ENCODE measurements at places on chromosomes 7 and 10.

DNA sequence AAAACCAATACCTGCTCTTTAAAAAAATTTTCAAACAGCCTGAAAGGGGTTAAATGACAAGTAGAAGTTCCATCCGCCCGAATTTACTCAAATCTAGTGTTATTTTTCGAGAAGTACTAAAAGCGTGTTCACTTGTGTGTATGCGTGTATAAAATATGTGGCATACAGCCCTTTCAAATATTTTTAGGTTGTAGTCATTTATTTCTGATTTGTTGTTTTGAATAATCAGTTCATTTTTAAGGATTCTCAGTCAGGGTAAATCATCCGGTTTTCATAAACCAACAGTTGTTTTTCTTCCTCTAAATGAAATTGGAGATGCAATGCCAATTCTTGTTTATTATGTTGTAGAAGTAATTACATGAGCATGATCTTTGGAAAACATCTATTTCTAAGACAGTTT, 6.9 kb upstream of the SUN1 start:
- no peak for DNase-seq

DNA sequence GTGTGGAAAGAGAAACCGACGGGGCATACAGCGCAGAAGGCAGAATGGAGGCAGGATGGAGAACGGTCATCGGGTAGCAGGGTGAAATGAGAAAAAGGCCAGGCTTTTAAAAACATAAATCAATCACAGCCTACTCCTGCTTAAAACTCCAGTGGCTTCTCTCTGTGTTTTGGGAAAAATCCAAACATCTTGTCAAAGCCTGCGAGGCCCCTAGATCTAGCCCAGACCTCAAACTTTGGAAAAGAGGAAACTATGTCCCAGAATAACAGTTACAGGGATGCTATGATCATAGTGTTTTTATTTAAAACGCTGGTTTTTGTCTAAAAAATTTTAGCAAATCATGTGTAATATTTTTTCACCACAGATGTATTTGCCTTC, 41.1 kb downstream of the PPP1R3C start:
- DNase-seq, result no peak

GRCh38 chr10:18254692-18255091, 114.5 kb downstream of the CACNB2 start:
- no peak for DNase-seq

GRCh38 chr10:92719991-92720830, 30.5 kb downstream of the HHEX start:
- no peak for DNase-seq

DNA sequence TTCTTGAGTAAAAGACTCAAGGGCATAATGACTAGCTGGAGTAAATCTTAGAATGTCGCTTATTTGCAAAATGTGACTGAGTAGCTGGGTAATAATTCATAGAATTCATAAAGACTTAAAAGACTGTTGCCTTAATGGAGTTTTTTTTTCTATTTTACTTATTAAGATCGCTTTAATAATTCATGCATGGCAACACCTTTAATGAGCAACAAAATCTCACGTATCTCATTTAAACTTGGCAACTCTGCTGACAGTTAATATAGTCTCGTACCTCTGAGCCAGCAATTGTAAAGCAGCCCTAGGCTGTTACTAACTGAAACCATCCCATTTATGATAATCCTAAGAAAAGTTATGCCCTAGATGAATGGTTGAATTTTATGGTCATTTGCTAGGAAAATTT, 87.8 kb upstream of the SLC26A5 start:
- DNase-seq, result no peak

DNA sequence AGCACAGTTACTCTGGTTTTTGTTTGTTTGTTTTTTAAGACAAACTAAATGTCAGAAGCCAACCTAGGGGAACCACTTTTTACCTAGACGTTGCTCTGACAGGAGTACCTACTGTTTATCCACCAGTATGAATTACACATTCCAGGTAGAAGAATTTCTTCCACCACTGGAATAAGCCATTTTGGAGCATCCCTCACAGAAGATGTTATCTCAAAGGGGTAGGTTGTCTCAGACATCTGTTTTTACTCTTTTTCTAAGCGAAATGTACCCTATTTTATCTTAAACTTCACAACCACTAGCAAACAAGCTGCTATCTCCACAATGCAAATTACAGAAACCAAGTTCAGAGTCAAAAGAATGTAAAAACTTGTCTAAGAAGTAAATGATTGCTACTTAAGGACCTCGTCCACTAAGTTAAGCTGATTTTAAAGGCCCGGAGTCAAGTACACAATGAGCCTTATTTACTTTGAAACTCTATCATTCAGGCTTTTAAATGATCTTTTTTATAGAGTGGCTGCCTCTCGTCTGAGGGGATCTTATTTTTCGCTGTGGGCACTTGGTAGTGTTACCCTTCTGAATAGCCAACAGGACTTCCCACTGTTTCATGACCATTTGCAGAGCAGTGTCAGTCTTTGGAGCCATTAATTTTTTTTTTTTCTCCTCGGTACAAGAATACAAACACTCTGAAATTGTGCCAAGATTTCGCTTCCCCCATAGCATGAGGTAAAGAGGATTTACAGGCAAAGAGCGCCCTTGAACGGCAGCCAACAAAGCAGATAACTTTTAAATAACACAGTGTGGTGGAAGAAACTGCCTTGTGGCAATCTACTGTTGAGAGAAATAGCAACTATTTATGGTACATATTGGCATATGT, 15.7 kb upstream of the ARMC3 start:
- no peak for DNase-seq

- DNase-seq, result no peak
These were observed 21.2 kb upstream of the PWWP2B start for GRCh38 chr10:132375795-132376297.

- DNase-seq, result no peak
These were observed 151.8 kb downstream of the SFMBT2 start for GRCh38 chr10:7258948-7259523.

- no peak for DNase-seq
These were observed 26.0 kb upstream of the SMNDC1 start for GRCh38 chr10:110330675-110331074.

- DNase-seq, result no peak
These were observed 2.7 kb downstream of the OPN4 start for GRCh38 chr10:86657011-86657395.

- DNase-seq, result peak; percentile 34
These were observed 61.4 kb downstream of the ABI1 start for GRCh38 chr10:26799342-26799741.

DNA sequence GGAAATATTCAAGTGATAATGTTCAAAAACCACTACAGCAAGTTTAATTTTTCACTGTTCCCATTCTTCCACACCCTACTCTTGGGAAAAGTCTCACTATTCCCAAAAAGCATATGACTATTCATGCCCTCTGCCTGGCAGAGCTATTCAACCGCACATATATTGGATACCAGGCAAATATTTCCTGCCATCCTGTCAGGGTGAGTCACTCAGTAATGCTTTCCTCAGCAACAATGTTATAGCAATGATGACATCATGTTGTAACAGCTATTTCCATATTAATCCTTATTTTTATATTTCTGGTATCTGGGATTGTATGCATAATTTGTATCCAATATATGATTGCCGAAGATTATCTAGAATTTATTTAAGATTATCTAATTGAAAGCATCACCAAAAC, 114.0 kb upstream of the PLXDC2 start:
- DNase-seq, result no peak

DNA sequence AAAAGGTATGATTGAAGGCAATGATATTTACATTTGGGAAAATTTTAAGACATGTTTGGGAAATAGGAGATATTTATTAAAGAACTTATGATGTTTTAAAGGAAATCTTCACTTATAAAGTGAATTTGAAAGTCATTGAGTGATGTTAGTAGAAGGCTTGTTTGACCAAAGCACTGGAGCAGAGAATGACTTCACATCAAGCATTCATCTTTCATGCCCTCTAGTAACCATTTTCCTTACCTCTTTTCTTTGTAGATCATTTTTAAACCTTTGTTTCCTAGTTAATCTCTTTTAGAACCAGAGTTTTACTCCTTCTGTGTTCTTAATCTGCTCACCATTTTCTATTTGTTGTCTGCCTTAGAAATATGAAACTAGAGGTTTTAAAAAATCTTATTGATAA, 111.3 kb upstream of the FOXP2 start:
- no peak for DNase-seq

- DNase-seq, result no peak
These were observed 47.1 kb upstream of the DYNC1I1 start for GRCh38 chr7:95725205-95725604.

- no peak for DNase-seq
These were observed 10.8 kb downstream of the HNRNPA2B1 start for GRCh38 chr7:26189697-26190096.

DNA sequence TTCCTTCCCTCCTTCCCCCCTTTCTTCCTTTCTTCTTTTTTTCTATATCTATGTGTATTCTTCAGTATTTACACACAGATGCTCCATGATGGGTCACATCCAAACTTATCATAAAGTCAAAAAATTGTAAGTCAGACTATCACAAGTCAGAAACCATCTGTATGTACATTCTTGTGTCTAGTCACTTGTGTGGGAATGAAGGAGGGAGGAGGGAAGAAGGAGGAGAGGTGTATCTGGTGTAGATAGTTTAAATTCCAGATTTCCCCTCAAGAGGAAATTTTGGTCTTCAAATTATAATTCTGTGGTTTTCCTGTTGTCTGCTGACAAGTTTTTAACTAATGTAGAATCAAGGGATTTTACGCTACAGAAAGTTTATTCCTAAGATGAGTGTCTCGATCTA, 287.2 kb downstream of the ETV1 start:
- DNase-seq, result no peak

DNA sequence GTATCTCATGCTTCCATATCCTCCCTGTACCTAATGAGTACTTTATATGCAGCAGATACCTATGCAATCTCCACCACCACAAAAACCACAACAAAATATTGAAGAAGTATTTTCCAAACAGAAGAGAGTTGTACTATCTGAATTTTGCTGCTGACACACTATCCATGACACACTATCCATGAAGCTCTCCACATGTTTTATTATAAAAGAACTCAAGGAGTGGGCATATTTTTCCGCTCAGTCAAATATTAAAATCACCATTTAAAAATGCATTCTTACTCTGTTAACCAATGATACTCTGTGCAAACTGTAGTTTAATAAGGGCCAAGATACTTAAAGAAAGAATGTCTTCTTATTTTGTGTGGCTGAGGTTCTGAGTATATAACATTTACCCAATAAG, 2.8 kb downstream of the BET1 start:
- no peak for DNase-seq

- no peak for DNase-seq
These were observed 1.5 kb downstream of the PAX2 start for GRCh38 chr10:100746784-100747455.

GRCh38 chr10:34966451-34966850, 123.7 kb downstream of the CUL2 start:
- DNase-seq, result no peak

DNA sequence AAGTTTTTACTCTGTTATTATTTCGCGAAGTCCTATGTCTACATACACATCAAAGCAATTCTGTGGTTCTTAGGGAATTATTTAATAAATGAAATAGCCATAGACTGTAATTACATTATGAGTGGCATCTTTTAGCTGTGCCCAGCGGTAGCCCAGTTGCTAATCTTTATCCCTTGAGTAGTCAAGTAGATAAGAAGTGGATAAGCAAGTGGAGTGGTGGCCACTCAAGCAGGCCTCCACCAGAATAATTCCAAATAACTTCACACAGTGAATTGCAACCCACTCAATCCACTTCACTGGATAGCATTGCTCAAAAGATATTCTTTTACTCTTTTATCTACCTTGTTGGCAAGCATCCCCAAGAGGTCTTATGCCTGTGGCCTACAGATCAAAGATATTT, 349.7 kb downstream of the AUTS2 start:
- no peak for DNase-seq

- no peak for DNase-seq
These were observed 201.3 kb upstream of the CDCA7L start for GRCh38 chr7:22146961-22147512.

DNA sequence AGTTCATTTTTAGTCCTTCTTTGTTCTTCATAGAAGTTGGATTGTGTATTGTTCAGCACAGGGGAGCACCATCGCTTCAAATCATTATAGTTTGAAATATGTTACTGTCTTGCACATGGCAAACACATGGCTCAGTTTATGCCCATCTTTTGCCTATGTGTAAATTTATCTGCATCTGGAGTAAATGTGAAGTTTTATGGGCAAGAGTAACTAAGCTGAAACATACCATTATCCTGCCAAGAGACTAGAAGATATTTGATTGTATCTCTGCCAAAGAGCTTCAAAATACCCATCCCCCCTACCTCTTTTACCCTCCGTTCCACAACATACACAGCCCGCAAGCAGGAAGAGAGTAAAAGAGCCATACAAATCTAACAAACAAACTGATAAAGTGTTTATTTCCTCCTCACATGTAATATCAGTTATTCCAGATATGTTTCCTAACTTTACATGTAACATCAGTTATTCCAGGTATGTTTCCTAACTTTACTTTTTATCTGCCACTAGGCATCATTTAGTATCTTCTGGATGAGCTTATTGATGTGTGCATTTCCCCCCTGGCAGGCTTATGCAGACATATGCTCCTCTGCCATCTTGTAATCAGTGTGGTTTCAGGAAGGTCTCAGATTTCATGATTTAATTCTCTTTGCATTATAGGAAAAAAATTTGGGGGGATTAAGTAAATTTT, 127.7 kb downstream of the SRI start:
- no peak for DNase-seq

DNA sequence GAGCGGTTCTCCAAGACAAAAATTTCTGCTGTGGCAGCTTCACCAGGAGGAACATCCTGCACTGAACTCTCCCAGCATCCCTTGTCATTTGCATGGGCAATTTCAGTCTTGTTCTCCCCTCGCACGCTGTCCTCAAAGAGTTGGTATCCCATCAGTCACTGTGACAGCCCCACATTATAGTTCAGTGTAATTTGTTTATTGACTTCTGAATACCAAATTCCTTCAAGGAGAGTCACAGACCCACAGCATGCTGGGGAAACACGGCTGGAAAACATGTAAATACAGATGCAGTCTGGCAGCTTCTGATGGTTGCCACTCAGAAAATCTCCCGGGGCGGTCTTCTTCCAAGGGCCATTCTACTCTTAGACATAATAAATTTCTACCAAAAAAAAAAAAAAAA, 151.0 kb upstream of the NEBL start:
- no peak for DNase-seq

GRCh38 chr10:49649294-49649693, 30.2 kb upstream of the C10orf53 start:
- DNase-seq, result no peak

- no peak for DNase-seq
These were observed 104.3 kb upstream of the LANCL2 start for GRCh38 chr7:55260676-55261385.

DNA sequence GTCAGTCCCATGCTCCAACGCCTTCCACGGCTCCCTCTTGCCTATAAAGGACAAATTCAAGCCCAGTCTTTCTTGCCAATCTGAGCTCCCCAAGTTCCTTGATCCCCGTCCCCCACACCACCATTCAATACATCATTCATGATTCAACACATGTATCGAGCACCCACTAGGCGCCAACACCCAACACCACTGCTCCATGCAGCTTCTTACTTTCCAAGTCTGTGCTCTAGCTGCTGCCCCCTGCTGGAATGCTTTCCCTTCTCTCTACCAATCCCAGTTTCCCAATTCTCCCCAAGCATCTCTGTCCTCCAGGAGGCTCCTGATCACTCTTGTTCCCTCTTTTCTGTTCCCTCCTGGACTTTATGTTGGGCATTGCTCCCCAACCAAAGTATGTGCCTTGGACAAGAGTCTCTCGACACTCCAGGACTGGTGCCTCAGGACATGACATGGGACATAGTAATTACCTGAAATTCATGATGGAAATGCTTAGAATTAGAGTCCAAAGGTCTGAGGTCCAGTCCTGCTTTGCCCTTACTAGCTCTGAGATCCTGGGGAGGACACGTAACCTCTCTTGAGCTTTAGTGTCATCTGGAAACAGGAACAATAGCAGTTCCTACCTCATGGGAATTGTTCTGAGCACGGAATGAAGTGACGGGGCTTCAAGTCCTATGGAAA, 172.7 kb downstream of the NEURL1 start:
- no peak for DNase-seq
